ENCODE measurements at places on chromosomes 3 and 15.

- DNase-seq, result no peak
Measured at GRCh38 chr15:70251246-70251990, 153.7 kb upstream of the TLE3 start.

DNA sequence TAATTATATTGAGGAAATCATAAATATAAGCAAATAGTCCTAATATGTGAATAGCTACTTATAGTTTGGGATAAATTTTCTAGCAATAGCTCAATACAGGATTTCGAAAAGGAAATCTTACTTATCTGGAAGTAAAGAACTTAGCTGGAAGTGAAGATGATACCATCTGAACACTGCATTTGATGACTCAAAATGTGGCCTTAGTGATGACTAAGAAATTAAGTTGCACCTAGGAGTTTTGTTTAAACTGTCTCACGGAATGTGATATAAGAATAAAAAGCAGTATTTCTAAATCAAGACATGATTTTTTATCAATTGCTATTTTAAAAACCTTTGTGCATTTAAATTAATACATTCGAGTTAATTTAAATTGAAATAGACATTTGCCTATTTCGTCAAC is 91.2 kb downstream of the EOMES start:
- no peak for DNase-seq

DNA sequence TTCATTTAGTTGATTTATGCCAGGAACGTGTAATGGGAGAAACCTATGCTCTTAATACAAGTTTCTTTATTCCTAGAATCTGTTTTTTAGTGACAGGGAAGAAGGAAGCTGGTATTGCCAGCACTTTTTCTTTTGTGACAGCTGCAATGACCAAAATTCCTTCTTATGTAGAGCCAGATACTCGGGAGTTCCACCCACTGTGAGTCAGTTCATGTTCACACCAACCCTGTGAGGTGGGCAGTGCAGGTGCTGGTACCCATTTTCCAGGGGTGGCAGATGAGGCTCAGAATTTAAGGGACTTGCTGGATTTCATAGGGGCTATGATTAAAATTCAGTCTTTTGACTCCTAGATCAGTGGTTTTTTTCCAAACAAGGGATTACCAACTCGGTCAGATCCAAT is 34.7 kb downstream of the OXNAD1 start:
- DNase-seq, result no peak

- DNase-seq, result no peak
Measured at GRCh38 chr3:16820485-16820884, 64.3 kb upstream of the PLCL2 start.

- DNase-seq, result no peak
Measured at GRCh38 chr3:189288348-189289235, 116.8 kb downstream of the TPRG1 start.

DNA sequence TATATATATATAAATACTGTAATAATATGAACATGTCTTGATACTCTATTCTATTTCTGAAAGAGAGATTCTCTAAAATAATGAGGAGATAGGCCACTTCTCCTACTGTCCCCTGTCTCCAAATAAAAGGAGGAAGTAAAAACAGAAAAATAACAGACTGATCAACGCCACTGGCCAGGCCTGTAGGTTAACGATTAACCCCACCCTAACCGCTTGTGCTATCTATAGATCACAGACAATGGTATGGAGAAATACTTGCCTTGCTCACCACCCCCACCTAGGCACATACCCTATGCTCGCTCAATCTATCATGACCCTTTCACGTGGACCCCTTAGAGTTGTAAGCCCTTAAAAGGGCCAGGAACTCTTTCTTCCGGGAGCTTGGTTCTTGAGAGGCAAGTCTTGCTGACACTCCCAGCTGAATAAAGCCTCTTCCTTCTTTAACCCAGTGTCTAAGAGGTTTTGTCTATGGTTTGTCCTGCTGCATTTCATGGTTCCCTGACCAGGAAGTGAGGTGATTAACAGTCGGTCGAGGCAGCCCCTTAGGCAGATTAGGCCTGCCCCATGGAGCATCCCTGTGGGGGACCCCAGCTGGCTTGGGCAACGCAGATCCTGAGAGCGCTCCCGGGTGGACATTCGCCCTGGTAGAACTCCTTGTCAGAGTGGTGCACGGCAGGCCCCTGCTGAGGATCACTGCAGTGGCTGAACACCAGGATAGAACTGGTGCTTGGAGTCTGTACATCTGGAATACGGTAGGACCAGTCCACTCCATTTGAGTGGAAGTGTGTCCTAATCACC is 521.8 kb upstream of the CNTN3 start:
- DNase-seq, result no peak

DNA sequence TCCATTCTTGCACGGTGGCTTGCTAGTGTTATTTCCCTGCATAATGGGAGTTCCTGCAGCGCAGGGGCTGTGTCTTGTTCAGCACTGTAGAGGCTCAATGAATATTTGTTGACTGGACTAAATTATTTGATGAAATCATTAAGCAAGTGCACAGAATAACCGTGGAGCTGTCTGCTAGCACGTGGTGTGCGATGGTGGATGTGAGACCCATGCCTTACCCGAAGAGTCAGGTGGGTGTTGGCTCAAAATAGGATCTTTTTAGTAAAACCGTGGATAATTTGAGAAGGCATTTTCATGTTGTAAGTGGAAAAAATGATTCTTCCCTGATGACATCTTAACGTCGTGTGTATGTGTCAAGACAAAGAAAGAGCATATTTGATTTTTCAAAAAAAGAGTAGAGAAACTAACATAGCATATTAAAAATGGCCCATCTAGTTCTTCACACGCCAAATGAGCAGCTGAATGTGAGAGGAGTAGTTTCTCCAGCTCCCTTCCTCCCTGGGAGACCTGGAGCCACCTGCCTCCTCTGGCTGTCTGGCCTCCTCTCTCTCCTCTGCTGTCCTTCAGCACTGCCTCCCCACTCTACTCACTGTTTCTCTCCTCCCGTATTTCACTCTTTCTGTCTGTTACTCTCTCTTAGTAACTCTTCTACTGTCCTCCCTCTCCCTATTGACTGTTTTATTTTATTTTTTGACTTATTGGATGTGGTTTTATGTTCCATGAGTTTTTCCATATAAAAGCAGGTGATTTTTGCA is 6.3 kb downstream of the FAM81A start:
- no peak for DNase-seq

GRCh38 chr15:31067890-31068603 is 33.5 kb downstream of the TRPM1 start:
- DNase-seq, result no peak

DNA sequence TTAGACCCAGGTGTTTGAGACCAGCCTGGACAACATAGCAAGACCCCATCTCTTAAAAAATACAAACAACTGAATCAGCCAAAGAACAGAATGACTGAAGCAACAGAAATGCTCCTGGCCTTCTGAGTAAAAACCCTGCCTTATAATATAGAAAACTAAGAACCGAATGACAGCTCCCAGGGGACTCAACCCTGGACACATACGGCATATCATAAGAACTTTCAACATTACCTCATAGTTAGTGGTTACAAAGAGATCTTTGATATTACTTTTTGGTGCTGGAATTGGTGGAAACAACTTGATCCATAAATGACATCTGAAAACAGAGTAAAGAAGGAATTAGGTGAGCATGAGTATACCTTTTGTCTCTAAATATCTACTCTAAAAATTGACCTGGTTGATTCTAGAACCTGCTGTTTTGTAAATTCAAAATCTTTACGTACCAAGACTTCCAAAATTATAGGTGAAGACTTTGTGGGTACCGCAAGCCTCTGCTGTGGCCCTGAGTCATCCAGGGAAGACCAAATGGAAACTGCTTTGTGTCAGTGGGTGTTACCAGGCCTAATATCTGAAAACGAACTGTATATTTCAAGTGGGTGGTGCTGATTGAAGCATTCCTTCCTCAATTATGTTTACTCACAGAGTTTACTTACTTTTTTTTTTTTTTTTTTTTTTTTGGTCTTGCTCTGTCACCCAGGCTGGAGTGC is 35.5 kb downstream of the IL5RA start:
- no peak for DNase-seq

DNA sequence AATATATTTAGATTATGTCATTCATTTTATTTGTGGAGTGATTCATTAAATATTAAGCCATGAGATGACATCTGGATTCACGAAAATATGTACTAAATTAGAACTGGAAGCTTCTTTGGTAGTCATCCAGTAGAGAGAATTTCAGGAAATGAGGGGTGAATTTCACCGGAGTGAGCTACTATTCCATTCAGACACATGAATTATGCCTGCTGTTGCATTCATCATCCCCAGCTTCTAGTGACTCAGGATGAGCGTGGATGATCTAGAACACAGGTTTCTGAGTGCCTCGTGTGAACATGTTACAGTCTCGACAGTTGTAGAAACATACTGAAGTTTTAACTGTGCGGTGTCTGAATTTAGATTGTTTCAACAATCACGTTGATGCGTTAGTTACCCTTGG is 42.9 kb upstream of the GABRG3 start:
- no peak for DNase-seq

DNA sequence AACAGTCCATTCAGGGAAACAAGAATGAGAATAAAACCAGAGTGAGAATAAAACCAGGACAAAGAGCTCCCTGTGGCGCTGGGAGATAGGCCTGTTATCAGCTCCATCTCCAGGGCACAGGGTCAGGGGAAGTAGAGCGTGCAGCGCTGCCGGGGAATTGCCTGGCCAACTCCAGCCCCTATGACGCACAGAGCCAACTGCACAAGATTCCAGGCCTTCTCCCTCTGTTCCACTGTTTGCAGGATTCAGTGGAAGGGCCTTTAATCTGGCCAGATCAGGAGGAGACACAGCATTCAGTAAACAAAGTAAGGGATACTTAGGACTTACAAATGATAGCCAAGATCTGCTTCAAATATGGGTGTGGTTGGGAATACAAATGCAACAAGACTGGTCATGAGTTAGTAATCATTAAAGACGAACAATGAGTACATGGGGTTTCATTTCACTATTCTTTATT is 49.4 kb downstream of the ITGB5 start:
- no peak for DNase-seq

DNA sequence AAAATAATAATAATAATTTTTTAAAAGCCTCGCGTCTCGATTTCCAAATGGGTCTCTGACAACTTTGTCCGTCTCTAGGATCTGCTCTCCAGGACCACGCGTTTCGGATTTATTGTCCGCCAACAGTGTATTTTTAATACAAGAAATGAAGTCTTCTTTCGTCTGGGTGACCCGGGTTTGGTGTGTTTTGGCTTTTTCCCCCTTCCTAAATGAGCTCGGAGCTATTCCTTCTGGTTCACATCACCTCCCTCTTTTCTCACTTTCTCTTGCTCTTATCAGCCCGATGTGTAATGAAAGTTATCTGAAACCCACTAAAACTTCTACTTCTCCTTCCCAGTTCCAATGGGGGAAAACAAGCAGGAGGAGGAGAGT is 516.7 kb downstream of the MECOM start:
- DNase-seq, result no peak

- no peak for DNase-seq
Measured at GRCh38 chr3:30775040-30775439, 119.4 kb downstream of the GADL1 start.

DNA sequence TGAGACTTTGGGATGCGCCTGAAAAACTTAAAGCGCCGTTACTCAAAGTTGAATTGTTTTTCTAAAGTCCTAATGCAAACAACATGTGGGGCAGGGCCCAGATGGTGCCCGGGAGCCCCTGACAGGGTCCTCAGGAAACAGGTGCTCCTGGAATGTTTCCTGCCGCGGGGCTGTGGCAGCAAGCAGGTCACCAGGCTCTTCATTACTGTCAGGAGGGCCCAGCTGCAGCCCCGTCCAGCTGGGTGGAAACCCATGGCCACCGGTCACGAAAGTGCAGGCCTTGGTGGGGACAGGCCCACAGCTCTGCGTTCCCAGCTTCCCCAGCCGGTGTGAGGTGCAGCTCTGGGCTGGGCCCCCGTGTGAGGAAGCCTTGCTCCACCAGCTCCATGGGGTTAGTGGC is 63.9 kb upstream of the GATA2 start:
- no peak for DNase-seq

GRCh38 chr3:94173673-94174434 is 111.0 kb downstream of the NSUN3 start:
- no peak for DNase-seq

GRCh38 chr3:26721047-26721446 is 98.5 kb downstream of the LRRC3B start:
- DNase-seq, result no peak
